ENCODE measurements at places on chromosomes 13 and 19. TPM values are rescaled to one million over a fixed set of nuclear protein-coding genes. Genes with fewer than 3 reads are reported as not detected.
A peak's percentile ranks its signal among the peaks of the same experiment; 100 is the strongest.

DNA sequence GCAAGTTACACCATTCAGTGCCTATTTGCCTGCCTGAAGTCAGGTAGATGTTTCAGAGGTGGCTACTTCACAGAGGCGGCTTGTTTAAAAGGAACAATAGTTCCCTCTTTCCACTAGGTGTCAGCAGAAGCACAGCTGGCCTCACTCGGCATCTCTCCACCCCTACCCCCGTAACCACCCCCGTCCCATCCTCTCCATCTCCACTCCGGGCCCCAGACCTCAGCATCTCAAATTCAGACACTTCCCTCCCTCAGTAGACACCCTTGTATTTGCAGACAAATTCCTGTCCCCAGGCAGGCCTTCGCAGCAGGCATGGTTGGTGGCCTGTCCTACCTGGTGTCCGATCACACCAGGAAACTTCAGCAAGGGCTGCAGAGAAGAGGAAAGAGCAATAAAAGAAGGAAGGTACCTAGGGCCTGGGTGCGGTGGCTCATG is 9.1 kb upstream of the DPP9 start:
- peak; percentile 61 for DNase-seq

DNA sequence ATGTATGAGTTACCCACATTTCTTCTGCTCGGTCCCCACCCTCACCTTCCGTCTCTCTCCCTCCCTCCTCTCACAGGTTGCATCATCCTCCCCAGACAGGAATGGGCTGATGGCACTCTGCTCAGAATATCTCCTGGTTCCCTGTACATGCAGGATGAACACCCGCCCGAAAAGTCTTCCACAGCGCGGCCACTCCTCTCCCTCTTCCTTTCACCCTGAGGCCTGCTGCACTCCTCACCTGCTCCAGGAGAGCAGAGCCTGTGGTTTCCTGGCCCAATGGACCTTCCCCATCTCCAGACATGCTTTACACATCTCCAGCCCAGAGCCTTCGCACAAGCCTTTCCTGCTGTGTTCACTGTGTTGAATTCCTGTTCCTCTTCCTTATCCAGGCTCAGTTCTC is 40.9 kb downstream of the GSX1 start:
- DNase-seq = no peak

DNA sequence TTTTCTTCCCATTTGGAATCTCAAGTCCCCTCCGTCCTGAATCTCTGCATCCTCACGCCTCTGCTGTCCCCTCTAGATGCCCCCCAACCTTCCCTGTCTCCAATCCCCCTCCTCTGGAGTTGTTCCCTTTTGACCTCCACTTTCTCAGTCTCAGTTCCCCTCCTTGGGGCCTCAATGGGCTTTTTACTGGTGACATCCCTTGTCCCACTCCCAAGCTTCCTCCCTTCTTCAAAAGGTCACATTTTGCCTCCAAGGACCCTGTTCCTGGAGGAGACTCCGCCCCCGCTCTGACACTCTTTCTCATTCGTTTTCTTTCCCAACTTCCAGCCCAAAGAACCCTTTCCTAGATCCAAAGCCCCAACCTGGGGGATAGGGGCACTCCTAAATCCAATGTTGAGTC is 1.0 kb downstream of the AP2S1 start:
- DNase-seq = no peak

GRCh38 chr13:111203736-111204389 is 88.8 kb downstream of the ARHGEF7 start:
- DNase-seq = no peak

Gene SLC15A1
- not detected for total RNA-seq

DNA sequence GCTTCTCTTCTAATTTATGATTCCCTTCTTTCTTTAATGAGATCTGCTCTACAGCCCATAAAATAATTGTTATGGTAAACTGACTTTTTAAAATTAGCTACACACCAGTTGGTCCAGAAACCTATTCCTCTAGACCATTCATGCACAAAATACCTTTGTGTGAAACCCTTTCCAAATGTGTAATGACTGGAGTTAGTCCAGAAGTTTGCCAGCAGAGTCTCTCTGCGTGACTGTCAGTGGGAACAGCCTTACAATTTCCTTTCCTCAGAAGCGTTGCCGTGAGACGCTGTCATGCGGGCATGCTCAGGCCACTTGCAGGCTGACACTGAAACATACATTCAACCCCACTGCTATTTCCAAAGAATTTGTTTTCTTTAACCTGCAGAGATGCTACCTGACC is 965.2 kb downstream of the PCDH9 start:
- DNase-seq = no peak

Gene KLK15
- not detected for total RNA-seq

DNA sequence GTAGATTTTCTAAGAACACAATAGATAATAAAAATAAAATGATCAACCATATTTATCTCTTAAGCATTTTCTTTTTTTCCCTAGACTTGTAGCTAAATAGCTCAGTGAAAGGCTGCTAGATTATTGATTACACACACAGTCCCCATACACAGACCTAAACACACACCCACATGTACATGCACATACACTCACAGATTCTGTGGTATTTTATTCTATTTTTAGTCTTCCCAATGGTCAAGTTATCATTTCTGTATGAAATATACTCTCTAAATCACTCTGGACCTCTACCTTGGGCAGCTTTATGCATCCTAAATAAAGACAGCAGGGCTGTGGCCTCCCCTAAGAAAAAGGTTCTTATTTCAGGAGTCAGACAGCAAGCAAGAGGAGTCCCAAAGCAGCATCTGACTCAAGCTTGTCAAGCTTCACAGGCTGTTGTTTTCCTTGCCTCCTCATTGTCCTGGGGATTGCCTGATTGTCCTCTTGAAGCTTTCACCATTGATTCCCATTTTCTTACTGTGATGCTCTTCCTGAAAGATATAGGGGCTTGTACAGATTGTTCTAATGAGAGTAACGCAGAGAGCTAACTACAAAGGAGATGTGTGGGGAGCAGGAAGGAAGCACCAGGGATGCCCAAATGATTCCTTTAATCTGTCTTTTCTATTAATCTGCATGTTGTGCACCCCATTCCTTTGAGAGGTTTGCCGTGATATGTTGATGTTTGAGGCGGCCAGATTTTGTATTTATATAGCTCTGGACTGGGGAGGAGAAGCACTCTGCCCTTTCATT is 986.5 kb downstream of the PCDH17 start:
- DNase-seq = no peak

- DNase-seq = no peak
These were observed 6.4 kb downstream of the NUDT15 start for GRCh38 chr13:48043789-48044503.

- peak; percentile 12 for DNase-seq
These were observed at the start of gene KLC3 for GRCh38 chr19:45340232-45340898. Gene KLC3, plus strand, starts transcription at chr19:45340750. Its CDS starts 4,792 bp downstream, at chr19:45345542.

Gene ATCAY
- total RNA-seq = not detected

Gene PTH2
- not detected for total RNA-seq

DNA sequence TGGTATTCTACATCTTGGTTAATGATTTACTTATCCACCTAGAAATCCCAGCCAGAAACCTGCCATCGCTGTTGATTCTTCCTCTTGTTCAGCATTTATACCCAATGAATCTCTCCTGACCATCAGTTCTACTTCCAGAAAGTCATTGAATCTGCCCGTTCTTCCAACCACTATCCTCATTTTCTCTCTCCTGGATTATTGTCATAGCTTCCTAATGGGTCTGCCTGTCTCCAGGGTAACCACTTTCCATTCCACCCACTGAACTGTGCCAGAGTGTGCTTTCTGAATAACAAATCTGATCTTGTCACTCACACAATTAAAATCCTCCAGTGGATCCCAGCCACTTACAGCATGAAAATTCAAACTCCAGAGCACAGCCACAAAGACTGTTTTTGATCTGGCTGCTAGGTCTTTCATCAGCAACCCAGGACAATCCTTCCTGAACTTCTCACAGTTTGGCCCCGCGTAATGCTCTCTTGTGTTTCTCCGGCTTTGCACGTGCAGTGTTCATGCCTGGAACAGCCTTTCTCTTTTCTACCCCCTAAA is 330.6 kb downstream of the SPRY2 start:
- DNase-seq = no peak

GRCh38 chr13:67619351-67619994 is 389.3 kb upstream of the PCDH9 start:
- DNase-seq = no peak

DNA sequence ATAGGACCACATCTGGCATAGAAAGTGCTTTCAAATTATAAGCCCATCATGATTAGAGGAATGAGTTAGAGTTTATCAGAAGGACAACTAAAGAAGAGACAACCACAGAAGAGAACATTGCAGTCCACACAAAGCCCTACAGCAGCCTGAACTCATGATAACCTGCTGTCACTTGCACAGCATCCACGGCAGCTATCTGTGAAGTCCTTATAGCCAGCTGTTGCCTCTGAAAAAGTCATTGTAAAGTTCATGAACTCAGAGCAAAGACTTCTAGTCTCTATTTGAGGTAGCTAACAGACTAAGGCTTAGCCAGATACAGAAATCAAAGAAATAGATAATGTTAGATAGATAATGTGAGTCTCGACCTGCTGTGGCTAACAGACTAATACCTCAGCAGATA is 450.0 kb downstream of the KLF5 start:
- DNase-seq = no peak

Gene DACH1
- 0.49 TPM for total RNA-seq

DNA sequence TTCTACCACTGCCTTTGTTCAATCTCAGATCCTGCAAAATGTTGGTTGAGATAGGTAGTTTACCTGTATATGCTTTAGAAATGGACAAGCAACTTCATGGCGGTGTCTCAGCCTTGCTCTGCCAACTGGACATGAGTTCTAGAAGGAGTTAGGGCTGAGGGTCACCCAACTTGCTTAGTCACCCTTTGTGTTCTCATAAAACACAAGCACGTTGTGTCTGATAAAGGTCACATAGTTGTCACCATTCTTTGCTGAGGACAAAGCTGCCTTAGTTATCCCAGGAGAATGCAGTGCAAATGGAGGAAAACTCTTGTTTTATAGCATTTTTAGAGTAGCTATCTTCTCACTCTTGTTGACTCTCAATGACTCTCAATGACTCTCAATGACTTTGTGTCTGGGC is 218.4 kb upstream of the TMTC4 start:
- DNase-seq = no peak

DNA sequence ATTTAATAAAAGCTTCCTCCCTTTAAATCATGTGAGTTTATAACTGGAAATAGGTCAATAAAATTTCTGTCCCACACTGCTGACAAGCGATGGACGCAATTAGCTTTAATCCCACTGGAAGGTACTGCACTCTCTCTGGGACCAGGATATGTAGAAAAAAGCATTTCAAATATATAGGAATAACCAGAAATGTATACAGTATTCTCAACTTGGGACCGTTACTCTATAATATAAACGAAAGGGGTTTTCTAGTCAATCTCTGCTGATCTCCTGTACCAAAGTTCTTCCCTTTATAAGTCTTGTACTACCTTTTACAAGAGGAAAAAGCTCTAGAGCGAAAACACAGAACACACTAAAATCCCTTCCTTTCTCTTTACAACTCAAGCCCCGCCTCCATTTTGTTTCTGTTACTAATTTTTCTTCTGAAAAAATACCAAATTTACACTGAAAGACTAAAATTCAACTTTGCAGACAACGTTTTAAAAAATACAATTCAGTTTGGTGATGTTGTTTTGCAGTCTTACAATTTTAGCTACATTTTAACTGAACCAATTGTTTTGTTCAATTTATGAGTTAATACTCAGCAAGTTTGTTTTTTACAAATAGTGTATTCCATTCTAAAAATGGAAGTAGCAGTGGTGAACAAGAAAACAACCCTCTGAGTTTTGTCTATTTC is 1.7 kb upstream of the USPL1 start:
- peak; percentile 54 for DNase-seq

Gene ZNF221
- total RNA-seq = 1.9 TPM

GRCh38 chr13:85538957-85539356 is 260.3 kb downstream of the SLITRK6 start:
- no peak for DNase-seq

Gene ZNF844
- 20.9 TPM for total RNA-seq

DNA sequence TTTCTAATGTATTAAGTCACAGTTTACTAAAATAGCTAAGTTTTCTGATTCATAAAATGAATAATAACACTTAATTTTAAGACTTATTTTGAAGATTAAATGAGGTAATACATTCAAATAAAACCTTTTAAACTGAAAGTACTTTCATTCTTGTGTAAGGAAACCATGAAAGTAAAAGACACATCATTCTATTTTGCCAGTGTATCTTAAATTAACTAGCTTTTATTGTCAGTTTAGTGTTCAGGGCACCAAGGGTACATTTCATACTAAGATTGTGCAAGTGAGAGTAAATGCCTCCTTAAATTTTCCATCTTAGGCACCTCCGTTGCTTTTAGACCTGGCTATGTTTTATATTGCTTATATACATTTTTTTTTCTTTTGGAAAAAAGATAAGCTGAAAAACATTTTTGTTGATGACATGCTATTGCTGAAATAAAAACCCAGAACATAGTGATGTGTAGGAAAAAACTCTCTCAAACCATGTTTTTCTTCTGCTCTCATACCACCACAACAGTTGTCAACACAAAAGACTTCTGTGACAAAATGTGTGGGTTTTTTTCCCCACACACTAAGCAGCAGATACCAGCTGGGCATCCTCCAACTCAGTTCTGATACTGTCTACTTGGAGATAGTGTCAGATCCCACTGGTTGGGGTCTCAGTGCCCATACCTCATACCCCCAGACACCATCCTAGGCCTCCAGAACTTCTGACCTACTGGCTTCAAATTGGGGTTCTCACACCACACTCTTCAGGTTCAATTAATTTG is 30.7 kb upstream of the LPAR6 start:
- DNase-seq = no peak

- DNase-seq = peak; percentile 61
These were observed 14.0 kb upstream of the CELF5 start for GRCh38 chr19:3210347-3211017.

DNA sequence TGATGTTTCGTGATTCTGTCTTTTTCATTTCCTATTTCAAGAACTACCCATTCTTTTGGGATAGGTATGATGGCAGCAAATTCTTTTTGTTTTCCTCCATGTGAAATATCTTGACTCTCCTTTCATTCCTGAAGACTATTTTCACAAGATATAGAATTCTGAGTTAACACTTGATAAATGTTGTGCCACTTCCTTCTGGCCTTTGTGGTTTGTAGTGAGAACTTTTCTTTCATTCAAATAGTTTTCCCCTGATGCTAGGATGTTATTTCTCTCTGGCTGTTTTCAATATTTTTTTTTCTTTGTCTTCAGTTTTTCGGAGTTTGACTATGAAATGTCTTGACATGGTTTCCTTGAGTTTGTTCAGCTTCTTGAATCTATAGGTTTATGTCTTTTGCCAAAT is 8.3 kb upstream of the TUBGCP3 start:
- no peak for DNase-seq

GRCh38 chr13:107480130-107480529 is 735.2 kb downstream of the LIG4 start:
- DNase-seq = no peak

Gene PSG11
- not detected for total RNA-seq

Gene NKG7
- total RNA-seq = 336 TPM

DNA sequence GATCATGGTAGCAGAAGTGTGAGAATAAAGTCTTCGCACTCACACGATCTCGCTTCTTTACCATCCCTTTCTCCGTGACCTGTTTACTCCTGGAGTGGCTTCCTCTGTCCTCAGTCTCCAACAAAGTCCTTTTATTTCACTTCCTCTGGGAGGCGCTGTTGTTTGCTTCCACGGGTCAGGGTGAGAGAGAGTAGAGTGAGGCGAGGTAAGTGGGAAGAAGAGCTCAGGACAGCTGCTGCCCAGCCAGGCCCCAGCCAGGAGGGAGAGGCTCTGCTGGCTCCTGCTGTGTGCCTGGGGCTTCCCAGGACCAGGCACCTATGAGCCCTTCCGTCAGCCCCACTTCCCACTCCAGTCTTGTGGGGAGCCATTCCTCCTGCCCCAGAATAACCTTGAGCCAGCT is 242.1 kb downstream of the FGF9 start:
- no peak for DNase-seq
